Kidney (tissue), 22 donors: ENCODE measurements at places on chromosomes 3 and 15.

GRCh38 chr15:32733281-32733680 is 15.5 kb downstream of the GREM1 start:
- no peaks in the 10 kb centered on the region for H3K4me1 ChIP-seq
- no peaks in the 10 kb centered on the region for H3K36me3 ChIP-seq
- no peak for DNase-seq
- H3K27ac ChIP-seq: no peak overlapping the region
- peaks cover 4% of the 10 kb centered on the region for H3K27me3 ChIP-seq
- H3K4me3 ChIP-seq: no peak overlapping the region

GRCh38 chr3:5607581-5607980 is 420.1 kb downstream of the EDEM1 start:
- H3K36me3 ChIP-seq: no peaks in the 10 kb centered on the region
- no peaks in the 10 kb centered on the region for H3K27me3 ChIP-seq
- no peak for DNase-seq
- H3K4me1 ChIP-seq: no peaks in the 10 kb centered on the region

- H3K4me1 ChIP-seq: peaks cover 11% of the 10 kb centered on the region
- DNase-seq: no peak
- H3K27me3 ChIP-seq: no peaks in the 10 kb centered on the region
- H3K27ac ChIP-seq: peak overlapping the region; percentile 99
These were observed 1.9 kb downstream of the NFKBIZ start for GRCh38 chr3:101851072-101851770.

DNA sequence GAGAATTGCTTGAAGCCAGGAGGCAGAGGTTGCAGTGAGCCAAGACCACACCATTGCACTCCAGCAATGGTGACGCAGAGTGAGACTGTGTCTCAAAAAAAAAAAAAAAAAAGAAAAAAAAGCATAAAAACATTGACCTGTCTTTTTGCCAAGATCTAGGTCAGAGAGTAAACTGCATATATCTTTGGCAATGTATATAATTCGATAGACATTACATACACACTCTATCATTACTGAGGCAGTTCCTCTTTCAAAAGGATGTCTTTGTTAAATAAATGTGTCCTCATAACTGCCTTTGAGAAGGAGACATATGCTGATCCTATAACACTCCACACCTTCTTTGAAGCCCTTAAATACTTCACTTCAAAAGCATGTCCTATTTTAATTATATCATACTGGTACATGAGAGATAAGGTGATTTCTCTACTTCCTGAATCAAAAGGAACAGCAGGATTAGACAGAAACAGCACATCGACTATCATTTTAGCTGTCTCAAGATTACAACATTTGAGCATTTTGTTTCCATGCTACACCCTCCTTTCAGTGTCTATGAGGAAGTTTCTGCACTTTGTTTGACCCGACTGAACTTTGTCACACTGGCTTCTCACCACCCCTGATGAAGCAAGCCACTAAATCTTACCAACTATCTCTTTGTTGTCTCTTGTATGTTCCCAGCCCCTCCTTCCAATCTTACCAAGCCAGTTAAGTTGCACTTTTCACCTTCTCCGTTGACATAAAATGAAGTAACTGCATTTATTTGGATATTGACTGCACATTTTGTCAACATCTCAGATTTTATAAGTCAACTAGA is 335.8 kb downstream of the MECOM start:
- H3K4me1 ChIP-seq: peaks cover 21% of the 10 kb centered on the region
- DNase-seq: no peak
- H3K27me3 ChIP-seq: no peaks in the 10 kb centered on the region
- no peak overlapping the region for H3K4me3 ChIP-seq
- H3K36me3 ChIP-seq: no peaks in the 10 kb centered on the region
- H3K27ac ChIP-seq: no peak overlapping the region

DNA sequence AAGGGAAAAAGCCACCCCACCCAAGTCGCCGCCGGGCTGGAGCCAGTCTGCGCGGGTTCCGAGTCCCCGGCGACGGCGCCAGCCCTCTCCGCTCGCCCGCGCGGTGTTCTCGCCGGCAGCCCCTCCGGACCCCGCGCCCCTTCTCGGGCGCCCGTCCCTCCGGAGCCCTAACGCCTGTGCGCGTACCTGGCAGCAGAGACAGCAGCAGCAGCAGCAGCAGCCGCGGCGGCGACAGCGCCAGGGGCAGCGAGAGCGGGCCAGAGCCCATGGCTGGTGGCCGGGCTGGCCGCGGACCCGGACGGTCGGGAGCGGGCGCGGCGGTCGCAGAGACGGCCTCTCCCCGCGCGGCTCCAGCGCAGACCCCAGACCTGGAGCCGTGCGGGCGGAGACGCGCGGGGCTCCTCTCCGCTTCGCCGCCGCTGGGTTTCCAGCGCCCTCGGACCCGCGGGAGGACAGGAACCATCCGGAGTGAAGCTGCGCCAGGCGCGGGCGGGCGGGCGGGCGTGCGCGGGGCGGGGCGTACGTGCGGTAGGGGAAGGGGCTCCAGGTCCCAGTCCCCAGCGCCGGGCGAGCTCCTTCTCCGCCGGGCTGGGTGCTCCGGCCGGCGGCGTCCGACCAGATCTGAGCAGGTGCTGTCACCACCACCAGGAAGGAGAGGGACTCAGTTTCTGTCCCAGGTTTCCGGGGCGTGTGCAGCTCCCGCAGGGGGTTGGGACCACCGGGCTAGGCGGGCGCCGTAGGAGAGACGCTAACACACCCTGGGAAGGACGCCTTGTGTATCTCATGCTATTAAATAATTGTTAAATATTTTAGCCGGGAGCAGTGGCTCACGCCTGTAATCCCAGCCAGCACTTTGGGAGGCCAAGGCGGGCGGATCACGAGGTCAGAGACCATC is at the start of gene CHRNA3:
TSS of gene CHRNA3 (minus strand) at position 470 of the 895 bp plus-strand sequence. CDS start at position 268, 202 bp downstream.
- peaks cover 3% of the 10 kb centered on the region for H3K27me3 ChIP-seq
- H3K36me3 ChIP-seq: no peaks in the 10 kb centered on the region
- no peak within 1 kb of the TSS for H3K27ac ChIP-seq
- H3K4me1 ChIP-seq: no peaks in the 10 kb centered on the region

GRCh38 chr15:88630141-88630721 is 8.6 kb upstream of the ISG20 start:
- no peak overlapping the region for H3K27ac ChIP-seq
- no peaks in the 10 kb centered on the region for H3K27me3 ChIP-seq
- DNase-seq: no peak
- H3K4me1 ChIP-seq: no peaks in the 10 kb centered on the region
- no peaks in the 10 kb centered on the region for H3K36me3 ChIP-seq
- H3K4me3 ChIP-seq: no peak overlapping the region
